Posterior vena cava (tissue), 2 donors: ENCODE measurements at places on chromosomes 3 and 15.

GRCh38 chr3:4807381-4808280 lies 171.6 kb upstream of the BHLHE40 start:
- DNase-seq = no peak

DNA sequence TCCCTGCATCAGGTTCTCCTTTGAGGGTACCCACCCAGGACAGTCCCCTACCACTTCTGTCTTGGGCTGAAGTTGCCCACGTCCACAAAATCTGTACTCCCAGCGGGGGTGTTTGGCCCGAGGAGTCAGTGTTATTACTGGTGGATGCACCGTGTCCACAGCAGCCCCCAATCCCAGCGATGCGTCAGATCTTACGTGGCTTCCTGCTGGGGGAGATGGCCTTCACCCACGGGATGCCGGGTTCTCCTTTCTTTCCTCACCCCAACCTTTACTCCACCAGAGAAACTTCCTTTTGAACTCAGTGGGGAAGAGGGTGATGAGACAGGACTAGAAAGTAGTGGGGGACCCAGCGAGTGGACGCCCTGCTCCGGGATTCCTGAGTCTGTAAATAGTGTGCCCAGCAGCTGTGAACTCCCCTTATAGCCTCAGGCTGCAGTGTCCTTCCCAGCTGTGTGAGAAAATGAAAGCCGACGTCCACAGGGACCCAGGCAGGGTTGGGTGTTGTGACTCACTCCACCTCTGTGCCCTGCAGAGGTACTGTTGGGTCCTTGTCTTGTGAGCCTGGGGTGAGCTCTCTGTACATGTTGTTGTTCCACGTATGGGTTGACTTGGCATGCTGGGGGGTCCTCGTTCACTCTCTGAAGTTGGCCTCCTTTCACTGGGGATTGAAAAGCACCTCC lies 31.5 kb downstream of the CRTAP start:
- DNase-seq = no peak

GRCh38 chr15:78895471-78895870 lies 22.8 kb downstream of the MORF4L1 start:
- DNase-seq = no peak

DNA sequence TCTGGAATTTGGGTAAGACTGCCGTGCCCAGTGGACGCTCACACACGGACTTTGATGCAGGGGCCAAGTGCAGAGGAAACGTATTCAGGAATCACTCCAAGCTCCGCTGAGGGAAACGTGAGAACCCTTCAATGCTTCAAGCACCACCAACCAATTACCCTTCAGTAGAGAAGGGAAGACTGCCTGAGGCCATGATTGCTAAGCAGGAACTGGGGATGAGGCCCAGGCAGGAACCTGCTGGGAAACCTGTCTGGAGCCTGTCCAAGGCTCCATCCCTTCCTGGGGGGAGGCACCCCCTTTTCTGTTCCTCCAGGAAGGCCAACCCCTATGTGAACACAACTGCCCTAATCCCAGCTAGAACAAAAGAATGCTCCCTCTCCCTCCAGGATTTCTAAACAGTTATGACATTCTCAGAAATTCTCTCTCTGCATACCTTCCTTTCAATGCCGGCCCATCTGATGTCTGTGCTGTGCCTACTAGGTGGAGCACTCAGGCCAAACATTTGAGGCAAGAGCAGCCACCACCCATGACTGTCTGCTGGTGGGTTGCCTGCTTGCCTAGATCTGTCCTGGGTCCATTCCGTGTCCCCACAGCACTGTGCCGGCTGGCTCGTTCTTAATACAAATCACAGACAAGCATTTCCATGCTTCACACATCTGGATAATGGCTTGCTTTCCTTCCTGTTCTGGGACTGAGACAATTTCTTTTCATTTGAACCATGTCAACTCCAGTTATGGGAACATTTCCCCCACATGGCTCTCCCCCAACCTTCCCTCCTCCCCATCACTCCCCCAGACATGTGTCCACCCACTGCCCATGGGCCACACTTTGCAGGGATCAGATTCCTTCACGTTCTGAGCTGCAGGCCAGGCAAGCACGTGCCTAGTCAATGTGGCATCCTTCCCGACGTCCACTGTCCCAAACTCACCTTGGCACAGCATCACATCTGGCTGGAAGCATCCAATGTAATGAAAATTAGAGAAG lies 149.4 kb downstream of the ADAMTS17 start:
- DNase-seq = peak; percentile 38

- DNase-seq = no peak
Observed at GRCh38 chr15:43808960-43809678, 8.7 kb downstream of the HYPK start.

GRCh38 chr3:164390046-164390445 lies 688.2 kb downstream of the SI start:
- DNase-seq = no peak
